ENCODE measurements at places on chromosomes 3 and 15.

DNA sequence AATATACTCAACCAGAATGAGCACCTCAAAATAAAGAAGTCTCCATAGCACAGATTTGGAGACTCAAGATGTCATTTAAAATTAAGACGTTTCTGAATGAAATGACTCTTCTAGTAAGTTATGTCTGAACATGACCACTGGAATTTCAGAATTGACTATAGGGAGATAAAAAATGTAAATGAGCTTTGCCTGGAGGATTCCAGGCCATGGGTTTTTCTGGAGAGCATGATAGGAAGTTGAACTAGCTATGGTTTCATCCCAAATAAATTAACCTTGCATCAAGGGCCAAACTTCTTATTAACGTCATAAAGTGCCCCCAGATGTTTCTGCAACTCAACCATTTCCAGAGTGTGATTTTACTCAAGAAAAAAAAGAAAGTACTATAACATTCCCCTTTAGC lies 222.6 kb upstream of the NR2F2 start:
- no peak for DNase-seq

GRCh38 chr15:63340353-63340752 lies 41.3 kb downstream of the CA12 start:
- DNase-seq = no peak

DNA sequence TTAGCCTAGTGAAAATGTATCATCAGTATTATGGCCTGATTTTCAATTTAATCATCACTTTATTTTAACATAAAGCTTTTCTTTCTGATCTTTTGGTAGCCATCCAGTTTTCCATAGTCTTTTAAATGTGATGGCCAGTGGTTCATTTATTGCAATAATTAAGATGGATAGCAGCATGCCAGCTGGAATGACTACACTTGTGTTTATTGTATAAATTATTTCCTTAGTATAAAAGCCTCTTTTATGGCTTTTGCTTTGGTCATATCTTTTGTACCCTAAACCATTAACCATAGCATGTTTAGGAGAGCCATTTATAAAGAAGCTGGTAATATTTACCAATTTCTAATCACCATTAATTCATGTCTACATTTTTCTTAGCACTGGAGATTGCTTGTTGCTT lies 31.7 kb downstream of the ALCAM start:
- DNase-seq = no peak

DNA sequence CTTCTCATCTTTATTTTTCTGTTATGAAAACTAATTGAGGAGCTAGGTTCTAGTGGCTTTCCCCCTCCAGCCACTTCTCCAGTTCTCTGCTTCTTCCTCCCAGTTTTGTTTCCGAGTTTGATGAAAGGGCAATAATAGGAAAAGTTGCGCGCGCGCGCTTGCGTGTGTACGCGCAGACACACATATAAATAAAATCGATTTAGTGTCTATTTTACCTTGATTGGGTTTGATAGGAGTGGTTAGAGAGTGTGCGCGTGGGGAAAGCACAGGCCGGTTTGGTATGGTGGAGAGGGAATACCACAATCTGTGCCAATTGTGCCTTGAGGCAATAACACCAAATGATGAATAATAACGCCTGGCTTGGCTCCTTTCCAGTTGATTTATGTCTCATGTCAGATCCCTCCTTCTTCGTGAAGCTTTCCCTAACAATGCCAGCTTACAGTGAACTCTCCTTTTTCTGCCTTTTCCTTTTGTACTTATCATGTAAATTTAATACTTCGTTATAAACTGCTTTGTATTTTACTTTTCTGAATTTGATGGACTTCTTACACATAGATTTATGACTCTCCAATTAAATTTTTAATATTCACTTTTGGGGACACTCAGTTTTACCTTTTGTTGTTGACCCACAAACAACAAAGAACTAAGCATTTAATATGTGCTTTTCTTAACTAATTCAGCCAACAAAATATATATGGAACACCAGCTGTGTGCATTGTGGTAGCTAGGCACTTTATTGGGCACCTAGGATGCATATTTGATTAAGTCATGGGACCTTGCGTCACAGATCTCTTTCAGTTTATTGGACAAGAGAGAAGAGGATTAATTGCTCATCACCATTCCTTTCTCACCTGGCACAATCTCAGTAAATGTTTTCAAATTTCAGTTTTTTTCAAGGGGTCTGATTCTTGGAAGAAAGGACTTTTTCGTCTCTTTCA lies 1.7 kb downstream of the TIPARP start:
- no peak for DNase-seq

- DNase-seq = no peak
Measured at GRCh38 chr3:142019794-142020320, 129.5 kb downstream of the TFDP2 start.

- no peak for DNase-seq
Measured at GRCh38 chr3:178768072-178768864, 232.0 kb downstream of the KCNMB2 start.

- no peak for DNase-seq
Measured at GRCh38 chr15:69194854-69195253, 34.4 kb downstream of the GLCE start.

GRCh38 chr15:39976291-39977274 lies 42.7 kb downstream of the EIF2AK4 start:
- no peak for DNase-seq

GRCh38 chr15:77185242-77185785 lies 114.4 kb upstream of the TSPAN3 start:
- DNase-seq = no peak

DNA sequence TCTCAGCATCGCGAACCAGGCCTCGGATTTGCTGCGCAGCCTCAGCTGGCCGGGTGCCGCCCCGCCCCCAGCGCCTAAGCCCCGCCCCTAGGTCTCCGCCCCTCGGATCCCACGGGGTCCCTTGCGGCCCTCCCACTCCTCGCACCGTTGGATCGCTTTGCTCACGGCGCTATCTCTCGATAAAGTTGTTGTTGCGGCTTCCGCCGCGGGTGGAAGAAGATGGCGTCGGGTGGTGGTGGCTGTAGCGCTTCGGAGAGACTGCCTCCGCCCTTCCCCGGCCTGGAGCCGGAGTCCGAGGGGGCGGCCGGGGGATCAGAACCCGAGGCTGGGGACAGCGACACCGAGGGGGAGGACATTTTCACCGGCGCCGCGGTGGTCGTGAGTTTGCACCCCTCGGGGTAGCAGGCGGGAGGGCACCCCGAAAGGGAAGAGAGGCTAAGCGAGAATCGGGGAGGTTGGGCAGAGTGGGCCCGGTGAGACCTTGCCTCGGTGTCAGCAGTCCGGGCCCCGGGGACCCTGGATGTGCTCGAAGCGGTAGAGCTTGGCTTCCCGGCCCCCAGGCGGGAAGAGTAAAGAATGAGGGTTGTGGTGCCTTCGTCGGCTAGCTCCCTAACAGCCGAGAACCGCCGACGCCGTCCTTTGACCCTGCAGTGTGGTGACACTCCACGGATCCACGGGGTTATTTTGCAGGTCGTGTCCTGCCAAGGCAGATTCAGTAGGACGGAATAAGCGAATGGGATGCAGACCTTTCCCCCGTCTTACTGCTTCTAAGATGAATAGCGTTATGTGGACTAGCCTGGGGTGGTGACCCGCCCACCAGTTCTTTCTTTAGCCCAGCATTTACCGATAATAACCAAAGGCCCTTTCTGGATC lies at the start of gene SNX1:
TSS of gene SNX1 (plus strand) at position 188 of the 873 bp plus-strand sequence. CDS start at position 220, 32 bp downstream.
- DNase-seq = peak; percentile 72

- DNase-seq = no peak
Measured at GRCh38 chr3:1015826-1016225, 77.0 kb upstream of the CNTN6 start.

DNA sequence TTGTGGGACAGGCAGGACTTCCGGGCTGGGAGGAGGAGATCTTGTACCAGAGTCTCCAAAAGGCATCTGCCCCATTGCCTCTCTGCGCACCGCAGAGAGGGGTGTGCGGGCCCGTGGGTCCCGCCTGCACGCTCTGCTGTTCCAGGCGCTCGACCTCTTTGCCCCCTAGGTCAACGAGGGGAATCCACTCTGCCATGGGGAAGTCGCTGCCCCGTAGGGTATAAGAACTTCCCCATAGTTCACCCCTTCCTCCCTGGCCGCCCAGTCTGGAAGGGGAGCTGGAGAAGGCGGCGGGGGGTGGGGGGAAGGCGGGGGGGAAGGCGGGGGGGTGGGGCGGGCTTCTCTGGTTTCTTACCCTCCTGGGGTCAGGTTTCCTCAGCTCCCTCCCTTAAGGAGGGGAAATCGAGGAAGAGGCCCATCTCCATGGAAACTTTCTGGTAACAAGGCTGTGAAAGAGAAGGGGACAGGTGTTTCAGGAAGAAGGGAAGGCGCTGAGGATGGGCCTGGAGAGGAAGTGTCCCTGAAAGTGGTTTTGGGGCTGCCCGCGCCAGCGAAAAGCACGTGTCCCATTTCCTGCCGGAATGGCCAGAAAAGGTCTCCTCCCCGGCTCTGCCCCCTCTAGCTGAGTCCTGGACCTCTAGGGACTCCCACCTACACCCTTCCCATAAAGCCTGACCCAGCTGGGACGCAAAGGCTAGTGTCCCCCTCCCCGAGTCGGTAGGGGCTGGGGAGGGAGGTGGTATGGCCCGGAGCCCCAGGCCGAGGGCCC lies 27.5 kb downstream of the NR1I2 start:
- no peak for DNase-seq

DNA sequence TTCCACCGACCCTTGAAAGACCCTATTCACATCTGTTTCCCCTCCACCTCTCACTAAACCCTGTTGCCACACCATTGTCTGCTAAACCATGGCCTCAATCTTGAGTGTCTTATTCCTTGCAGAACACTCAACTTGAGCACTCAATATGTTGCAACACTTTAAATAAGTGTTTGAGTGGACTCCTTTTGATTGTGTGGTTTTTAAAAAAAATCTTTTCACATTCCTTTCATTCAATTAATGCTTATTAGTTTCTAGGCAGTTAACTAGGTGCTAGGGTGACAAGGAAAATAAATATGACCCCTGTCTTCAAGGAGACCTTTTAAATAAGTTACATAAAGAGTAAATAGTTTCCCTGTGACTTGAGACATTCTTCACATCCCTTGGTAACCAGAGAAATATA lies 13.3 kb upstream of the HHLA2 start:
- DNase-seq = no peak

DNA sequence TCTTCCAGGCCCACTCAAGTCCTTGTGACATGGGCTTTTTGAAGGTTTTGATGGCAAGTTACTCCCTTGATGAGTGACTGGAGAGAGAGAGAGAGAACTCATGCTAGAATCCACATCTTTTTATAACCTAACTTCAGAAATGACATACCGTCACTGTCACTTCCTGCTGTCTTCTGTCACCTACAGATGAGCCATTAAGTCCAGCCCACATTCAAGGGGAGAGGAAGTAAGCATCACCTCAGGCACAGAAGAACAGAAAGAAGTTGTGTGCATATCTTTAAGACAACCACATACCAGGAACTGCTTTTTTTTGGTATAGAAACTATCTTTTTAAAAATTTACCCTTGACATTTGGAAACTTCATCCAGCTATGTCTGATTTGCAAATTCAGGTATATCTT lies 16.6 kb upstream of the TXNRD3 start:
- DNase-seq = no peak

DNA sequence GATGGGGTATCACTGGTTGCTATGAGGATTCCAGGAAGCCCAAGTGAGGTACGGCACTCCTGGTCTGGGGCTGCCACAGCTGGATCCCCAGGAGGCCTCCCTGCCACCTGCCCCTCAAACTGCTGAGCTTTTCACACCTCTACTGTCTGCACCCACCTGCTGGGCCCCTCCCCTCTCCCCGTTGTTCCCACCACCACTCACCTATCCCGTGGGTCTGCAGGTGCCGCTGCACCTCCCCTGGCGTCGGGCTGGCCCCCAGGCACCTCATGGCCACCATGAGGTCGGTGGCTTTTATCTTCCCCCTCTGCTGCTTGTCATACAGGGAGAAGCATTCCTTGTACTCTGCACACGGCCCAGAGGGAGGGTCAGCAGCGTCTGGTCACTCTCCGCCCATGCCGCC lies 5.8 kb downstream of the CALML4 start:
- DNase-seq = no peak

GRCh38 chr3:4533489-4534443 lies 40.6 kb downstream of the ITPR1 start:
- peak; percentile 85 for DNase-seq

DNA sequence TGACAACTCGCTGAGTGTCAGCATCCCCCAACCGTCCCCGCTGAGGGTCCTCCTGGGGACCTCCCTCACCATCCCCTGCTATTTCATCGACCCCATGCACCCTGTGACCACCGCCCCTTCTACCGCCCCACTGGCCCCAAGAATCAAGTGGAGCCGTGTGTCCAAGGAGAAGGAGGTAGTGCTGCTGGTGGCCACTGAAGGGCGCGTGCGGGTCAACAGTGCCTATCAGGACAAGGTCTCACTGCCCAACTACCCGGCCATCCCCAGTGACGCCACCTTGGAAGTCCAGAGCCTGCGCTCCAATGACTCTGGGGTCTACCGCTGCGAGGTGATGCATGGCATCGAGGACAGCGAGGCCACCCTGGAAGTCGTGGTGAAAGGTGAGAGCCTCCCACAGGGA lies 35.4 kb downstream of the ACAN start:
- no peak for DNase-seq

- DNase-seq = no peak
Measured at GRCh38 chr15:63065262-63066221, 23.0 kb downstream of the TPM1 start.

DNA sequence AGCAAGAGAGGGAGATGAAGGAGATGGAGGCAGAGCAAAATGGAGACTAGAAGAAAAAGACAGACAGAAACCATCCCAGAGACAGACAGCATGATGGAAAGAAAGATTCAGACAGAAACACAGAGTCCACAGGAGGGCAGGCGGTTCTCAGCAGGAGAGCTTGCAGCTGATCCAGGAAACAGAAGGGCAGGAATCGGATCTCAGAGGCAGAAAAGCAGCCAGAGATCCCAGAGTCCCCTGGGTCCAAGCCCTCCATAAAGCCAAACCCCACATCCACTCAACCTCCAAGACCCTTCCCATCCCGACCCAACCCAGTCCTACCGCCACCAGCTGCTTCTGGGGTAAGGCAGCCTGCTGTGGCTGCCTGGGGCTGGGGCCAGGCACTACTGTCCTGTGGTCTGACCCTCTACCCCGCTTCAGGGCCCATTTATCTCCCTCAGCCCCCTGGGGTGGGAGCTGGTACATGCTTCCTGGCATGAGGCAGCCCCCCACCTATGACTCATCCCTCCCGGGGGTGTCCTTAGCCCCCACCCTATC lies at the start of gene UCN2:
TSS of gene UCN2 (minus strand) at position 400 of the 537 bp plus-strand sequence. CDS start 657 bp downstream, outside the sequence.
- DNase-seq = peak; percentile 39

DNA sequence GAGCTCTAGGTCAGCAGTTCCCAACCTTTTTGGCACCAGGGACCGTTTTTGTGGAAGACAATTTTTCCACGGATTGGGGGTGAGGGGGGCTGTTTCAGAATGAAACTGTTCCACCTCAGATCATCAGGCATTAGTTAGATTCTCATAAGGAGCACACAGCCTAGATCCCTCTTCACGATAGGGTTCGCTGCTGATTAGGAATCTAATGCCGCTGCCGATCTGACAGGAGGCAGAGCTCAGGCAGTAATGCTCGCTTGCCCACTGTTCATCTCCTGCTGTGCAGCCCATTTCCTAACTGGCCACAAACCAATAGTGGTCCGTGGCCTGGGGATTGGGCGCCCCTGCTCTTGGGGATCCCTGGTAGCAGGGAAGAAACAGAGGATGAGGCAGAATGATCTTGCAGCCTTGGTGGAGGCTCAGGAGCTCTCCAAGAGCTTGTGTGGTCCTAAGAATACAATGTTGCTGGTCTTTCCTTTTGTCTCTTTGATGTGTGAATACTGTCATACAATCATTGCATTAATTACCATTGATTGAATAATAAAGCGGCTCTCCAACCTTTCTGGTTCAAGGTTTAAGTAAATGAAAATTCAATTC lies 183.2 kb downstream of the FNDC3B start:
- DNase-seq = no peak

GRCh38 chr3:134350266-134350665 lies 24.0 kb downstream of the AMOTL2 start:
- no peak for DNase-seq

- no peak for DNase-seq
Measured at GRCh38 chr15:63939531-63940130, 105.9 kb upstream of the HERC1 start.
